ENCODE measurements at places on chromosomes 4 and X. TPM values are rescaled to one million over a fixed set of nuclear protein-coding genes. Genes with fewer than 3 reads are reported as not detected.

DNA sequence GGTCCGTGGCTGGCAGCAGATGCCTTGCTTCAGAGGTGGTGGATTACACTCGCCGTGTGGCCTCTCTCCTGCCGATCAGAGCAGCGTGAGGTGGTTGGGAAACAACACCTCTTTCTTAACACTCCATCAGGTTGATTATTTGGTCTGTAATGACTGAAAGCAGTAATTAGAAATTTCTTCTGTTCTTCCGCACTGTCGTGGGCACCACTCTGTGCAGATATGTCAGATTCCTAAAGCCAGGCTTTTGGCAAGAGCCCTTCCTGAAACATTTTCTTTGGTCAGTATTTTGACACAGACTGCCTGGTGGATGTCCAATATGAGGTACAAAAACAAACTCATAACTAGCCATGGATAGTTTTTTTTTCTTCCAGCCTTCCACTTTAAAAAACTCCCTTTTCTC is 100.9 kb downstream of the FNIP2 start:
- DNase-seq, result no peak

DNA sequence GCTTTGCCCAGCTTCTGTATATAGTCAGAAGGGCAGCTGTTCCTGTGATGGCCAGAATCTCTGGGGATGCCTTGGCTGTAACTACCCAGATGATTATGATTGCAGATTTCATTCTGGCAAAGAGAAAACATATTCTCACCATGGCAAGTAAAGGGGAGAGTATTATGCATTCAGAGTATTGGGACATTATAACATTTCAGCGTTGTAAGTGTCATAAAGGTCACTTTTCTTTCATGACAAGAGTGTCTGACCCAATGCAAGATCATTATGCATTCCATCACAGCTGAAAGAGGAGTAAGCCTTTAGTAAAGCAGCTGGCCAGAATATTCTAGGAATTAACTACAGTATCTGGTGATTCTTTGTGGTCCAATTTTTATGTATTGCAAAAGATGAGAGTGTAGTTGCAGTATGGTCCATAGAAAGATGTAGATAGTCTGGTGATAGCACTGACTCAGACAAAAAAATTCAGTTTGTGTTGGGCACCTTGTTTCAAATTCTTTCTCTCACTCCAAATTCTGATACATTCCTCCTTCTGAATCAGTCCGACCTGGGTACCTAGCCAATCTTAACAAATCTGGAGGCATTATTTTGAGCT is 2366.3 kb downstream of the PCDH7 start:
- DNase-seq, result no peak

GRCh38 chr4:87657525-87657924 is 7.4 kb downstream of the DMP1 start:
- DNase-seq, result no peak

DNA sequence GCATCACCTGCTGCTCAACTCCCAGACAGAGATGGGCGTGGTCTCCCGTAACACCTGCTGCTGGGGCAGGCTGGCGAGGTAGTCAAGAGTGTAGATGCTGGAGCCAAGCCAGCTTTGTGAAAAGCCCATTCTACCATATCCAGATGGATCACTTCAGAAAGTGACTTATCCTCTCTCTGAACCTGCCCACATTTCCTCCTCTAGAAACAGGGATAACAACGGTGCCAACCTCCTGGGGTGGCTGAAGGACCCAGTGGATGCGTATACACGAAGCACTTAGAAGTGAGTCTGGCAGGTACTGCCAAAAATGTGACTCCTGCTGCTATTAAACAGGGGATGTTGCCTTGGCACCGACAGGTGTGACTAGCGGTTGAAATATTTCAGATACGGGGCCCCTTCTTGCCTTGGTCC is 95.8 kb downstream of the SORBS2 start:
- DNase-seq, result no peak

GAGE12J gene
- not detected for total RNA-seq

GRCh38 chr4:40283968-40284367 is 51.2 kb upstream of the CHRNA9 start:
- DNase-seq, result peak; percentile 82

WDR17 gene
- total RNA-seq, result 4.2 TPM
